ENCODE measurements at places on chromosomes 1 and 21.

GRCh38 chr1:163820766-163821165 lies 499.0 kb downstream of the NUF2 start:
- DNase-seq: no peak

DNA sequence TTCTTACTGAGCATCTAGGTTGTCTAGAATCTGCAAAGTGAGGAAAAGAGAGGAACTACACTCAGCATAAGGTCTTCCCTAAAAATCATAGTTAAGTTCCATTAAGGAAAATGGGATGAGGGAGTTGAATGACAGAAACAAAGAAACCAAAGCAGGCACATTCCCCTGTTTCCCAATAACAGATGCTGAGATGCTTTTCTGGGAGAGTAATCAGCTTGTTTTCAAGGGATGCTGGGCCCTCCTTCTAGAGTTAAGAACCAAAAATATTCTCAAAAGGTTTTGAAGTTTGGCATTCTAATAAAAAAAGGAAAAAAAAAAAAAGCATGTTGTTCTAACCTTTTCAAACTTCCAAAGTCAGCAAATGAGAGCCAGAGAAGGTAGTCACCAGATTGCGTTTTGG lies 105.2 kb upstream of the ZNF648 start:
- DNase-seq: no peak

DNA sequence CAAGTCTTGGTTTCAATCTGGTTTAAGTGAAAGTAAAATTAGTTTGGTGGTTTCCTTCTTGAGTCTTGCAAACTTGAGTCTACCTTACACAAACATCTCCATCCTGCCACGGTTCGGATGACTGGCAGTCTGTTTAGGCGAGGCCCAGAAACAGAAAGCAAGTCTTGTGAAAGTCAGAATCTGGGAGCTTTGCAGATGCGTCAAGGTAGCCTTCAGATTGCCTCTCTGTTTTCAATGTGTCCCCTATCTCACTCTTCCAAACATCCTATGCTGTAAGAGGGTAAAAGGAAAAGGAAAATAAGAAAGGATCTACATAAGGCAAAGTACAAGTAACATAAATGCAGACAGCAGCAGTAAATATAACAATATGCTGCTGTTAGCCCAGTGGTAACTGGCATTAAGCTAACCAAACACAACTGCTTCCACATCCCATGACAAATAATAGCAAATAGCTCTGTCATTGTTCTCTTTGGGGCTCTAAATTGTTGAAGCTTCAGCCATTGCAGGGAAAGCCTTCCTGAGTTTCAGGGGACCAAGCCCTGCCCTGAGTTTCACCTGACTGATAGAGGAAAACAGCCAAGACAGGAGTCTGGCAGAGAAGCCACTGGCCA lies 26.2 kb upstream of the C1orf105 start:
- DNase-seq: no peak

- DNase-seq: no peak
Measured at GRCh38 chr1:244919320-244920282, 55.3 kb upstream of the HNRNPU start.

- DNase-seq: no peak
Measured at GRCh38 chr1:99218572-99218971, 45.7 kb upstream of the PLPPR4 start.

DNA sequence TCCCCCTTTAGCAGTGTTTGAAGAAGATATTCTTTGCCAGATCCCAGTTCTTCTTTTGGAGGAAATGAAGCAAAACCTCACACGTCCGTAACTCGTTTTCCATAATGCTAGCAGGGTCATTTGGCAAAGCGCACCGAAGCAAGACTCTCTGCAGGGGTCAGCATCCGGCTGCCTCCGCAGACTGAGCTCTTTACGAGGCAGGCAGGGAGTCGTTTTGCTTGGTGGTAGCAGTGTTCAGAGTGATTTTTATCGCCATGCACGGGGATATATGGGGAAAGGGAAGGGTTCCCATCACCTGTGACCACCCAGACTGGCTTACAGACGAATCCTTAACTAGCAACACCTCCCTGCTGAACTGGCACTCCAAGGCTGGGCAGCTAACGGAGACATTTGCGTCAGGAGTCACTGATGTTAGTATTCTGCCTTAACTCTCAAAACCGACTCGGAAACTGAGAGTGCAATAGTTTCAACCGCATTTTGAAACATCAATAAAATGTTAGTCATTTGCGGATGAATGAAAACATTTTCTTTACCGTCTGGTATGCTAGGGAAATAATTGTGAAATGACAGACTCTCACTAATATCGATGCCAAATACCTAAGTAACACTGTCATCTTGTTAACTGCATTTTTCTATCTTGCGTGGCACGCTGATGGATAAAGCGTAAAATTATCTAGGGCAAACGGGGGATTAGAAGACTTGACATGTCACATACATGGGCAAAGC lies 2.2 kb upstream of the NEGR1 start:
- peak; percentile 43 for DNase-seq

DNA sequence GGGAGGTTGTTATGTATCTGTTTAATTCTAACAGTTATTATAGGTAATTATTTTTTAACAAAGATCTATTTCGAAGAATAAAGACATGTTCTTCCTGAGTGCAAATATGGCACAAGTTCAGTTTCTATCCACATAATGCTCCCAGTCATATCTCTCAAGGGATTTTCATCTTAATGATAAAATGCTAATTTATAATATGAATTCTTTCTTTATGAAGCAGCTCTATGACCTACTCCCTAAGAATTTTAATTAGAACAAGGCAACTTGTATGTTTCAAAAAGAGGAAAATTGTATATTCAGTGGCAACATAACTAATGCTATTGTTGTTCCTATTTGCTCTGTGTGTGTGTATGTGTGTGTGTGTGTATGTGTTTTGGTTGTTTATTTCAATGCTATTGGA lies 1222.1 kb upstream of the NCAM2 start:
- no peak for DNase-seq

- no peak for DNase-seq
Measured at GRCh38 chr1:111030590-111030989, 66.9 kb upstream of the LRIF1 start.

DNA sequence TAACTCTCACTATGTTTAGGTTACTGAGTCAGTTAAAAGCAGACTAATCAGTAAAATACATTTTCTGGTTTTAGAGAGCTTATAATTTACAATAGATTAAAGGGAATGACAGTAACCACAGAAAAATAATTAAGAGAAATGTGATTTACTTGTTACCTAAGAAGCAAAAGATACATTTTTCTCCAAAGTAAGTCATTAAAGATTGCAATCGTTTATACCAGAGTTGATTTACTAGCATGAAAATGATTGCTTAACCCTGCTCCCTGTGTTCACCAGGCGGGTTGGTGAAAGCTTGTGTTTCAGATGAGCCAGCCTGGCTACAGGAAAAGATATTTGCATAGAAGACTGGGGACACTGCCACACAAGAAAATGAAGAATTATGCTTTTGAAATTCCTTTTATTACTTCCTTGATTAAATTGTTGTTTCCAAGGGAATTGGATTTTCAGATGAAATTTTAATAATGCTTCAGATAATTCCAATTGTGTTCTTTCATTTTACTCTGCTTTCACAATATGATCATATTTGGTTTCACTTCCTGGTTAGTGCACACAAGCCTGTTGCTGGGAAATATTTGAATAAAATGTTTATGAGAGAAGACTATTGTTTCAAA lies 27.9 kb downstream of the LRRC8B start:
- DNase-seq: no peak

- no peak for DNase-seq
Measured at GRCh38 chr1:240508950-240509349, 103.0 kb downstream of the GREM2 start.

- DNase-seq: no peak
Measured at GRCh38 chr1:201715351-201715750, 113.6 kb upstream of the IPO9 start.

DNA sequence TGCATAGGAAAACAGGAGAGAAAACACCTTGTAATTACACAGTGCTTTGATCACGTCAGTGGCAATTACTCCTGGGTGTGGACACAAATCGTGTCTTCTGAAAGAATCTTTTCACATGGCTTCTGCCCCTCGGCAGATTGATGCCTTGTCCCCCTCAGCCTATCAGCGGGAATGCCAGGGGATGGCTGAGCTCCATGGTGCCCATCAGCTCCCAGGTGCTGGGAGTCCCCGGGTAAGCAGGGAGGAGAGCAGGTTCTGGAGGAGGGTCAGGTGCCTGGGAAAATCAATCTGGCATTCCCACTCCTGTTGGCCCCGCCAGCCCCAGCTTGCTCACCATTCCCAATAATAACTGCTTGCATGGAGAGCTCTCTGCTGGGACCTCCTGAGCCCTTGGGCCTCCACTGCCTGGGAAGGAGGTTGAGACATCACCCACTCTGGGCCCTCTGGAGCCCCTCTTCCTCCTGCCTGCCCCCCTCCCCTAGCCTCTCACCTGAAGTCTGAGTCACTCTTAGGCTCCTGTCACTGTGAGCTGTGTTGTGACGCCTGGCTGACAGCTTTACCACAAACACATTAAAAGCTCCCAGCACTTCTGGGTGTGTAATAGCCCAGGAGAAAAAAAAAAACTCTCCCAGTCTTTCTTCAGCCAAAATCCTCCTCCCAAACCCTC lies 4.9 kb downstream of the CAMK2N1 start:
- DNase-seq: no peak

DNA sequence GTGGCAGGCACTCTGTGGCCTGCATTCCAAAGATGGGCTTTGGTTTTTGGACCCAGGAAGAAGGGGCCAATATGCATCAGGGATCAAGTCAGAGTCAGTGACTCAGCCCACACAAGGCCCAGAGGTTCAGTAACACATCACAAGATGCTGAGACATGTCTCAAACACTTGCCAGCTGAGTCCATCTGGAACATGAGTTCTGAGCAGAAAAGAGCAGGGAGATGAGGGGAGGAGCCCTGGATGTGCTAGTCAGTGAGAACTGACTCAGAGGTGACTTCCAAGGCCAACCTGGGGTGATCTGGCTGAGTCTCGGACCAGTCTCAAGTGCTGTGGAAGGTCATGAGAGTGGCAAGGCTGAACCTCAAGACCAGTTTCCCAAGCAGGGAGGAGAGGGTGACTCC lies 150.1 kb downstream of the CDC7 start:
- DNase-seq: peak; percentile 78

- no peak for DNase-seq
Measured at GRCh38 chr1:41704196-41704595, 214.5 kb downstream of the HIVEP3 start.

DNA sequence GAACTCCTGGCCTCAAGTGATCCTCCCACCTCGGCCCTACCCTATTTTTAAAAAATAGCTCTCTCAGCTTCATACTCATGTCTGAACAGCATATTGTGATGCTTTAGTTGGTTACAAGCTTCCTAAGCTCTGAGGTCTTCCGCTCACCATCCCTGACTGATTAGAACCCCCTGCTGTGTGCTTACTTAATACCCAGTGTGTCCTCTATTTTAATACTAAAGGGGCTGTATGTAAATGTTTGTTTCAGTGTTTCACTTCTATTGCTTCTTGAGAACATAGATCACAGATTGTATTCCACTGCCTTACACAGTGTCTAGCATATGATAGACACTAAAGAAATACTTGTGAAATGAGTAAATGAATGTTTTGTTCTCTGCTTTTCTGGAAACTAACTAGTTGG lies 29.8 kb downstream of the ZYG11B start:
- DNase-seq: no peak

DNA sequence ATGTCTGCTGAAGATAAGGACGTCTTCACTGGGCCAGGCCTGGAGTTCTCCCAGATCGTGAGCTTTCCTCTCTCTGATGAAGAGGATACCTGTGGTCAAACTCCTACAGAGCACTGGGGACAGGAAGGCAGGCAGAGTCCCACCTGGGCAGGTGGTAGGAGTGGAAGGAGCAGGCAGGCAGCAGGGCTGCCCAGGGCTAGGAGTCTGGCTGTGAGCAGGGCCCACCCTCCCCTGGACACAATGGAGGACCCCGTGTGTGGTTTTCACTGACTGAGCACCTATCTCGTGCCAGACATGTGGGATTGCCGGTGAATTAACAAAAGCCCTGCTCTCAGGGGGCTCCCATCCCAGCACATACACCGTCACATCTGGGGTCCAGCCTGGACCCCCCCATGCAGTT lies 4.9 kb upstream of the SAMD11 start:
- DNase-seq: no peak

- DNase-seq: no peak
Measured at GRCh38 chr1:5200006-5200405, 545.6 kb downstream of the AJAP1 start.

- no peak for DNase-seq
Measured at GRCh38 chr1:104874044-104874443, 1124.3 kb downstream of the AMY1C start.

- DNase-seq: no peak
Measured at GRCh38 chr1:207882692-207883091, 28.2 kb downstream of the CD34 start.

- DNase-seq: no peak
Measured at GRCh38 chr1:35708441-35708921, 10.2 kb downstream of the C1orf216 start.

DNA sequence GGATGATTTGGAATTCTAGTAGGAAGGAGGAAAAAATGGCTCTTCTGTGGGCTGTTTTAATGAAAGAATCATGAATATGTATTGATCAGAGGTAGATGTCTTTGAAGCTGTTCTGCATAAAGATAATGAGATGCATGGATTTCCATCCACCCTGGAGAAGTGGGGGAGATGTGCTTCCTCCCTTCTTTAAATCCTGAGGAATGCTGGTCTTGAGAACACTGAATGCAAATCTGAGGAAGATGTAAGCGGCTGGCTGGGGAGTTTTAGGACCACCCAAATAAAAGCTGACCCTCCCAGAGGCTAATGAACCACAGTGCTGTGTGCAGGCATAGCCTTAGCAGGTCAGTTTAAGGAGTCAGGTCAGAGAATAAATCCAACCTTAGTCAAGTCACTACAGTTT lies 37.3 kb downstream of the ZMYND12 start:
- DNase-seq: no peak

DNA sequence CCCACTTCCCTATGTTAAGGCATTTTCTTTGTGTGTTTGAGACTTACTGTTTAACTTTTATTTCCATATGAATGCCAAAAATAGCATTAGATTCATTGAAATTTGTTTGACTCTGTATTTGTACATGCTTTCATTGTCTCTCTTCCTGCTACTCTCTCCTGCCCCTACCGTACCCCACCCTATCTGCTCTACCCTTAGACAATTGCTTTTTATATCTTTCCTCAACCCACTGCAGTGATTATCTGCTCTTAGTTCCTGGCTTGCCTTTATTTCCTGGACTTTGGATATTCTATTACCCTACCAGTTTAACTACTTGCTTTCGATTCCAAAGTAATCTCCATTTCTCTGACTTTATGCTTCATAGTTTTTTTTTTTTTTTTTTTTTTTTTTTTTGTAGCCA lies 10.5 kb downstream of the RAVER2 start:
- DNase-seq: no peak

DNA sequence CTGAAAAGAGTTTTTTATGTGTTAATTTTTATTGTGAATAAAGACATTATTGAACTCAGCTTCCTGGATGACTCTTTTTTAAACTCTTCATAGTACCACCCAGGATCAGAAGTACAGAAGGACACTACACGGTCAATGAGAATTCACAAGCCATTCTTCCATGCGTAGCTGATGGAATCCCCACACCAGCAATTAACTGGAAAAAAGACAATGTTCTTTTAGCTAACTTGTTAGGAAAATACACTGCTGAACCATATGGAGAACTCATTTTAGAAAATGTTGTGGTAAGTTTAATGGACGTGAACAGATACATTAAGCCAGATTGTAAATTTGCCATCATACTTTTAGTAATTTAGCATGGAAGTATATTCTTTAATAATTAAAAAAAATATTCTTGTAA lies 249.5 kb downstream of the TPR start:
- no peak for DNase-seq

GRCh38 chr1:14061722-14062121 lies 361.7 kb downstream of the PRDM2 start:
- no peak for DNase-seq

GRCh38 chr21:41086569-41086968 lies 81.4 kb upstream of the BACE2 start:
- no peak for DNase-seq

GRCh38 chr1:207814469-207814868 lies 62.6 kb downstream of the CD46 start:
- no peak for DNase-seq
